ENCODE measurements at places on chromosomes 2 and 18.

- no peak for ATAC-seq
Observed at GRCh38 chr2:68692511-68692910, 42.1 kb upstream of the ARHGAP25 start.

GRCh38 chr2:99831772-99832171, 310.6 kb downstream of the AFF3 start:
- ATAC-seq: no peak

DNA sequence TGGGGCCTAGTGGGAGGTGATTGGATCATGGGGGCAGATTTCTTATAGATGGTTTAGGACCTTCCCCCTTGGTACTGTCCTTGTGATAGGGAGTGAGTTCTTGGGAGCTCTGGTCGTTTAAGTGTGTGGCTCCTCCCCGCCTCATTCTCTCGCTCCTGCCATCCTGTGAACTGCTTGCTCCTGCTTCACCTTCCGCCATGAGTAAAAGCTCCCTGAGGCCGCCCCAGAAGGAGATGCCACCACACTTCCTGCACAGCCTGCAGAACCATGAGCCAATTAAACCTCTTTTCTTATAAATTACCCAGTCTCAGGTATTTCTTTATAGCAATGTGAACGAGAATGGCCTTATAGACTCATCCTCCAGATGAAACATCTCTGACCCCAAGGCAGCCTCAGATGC, 101.5 kb downstream of the KCNF1 start:
- ATAC-seq: no peak

GRCh38 chr2:84857566-84857965, 23.3 kb downstream of the TRABD2A start:
- no peak for ATAC-seq

- no peak for ATAC-seq
Observed at GRCh38 chr2:217650716-217651360, 352.0 kb downstream of the TNS1 start.

DNA sequence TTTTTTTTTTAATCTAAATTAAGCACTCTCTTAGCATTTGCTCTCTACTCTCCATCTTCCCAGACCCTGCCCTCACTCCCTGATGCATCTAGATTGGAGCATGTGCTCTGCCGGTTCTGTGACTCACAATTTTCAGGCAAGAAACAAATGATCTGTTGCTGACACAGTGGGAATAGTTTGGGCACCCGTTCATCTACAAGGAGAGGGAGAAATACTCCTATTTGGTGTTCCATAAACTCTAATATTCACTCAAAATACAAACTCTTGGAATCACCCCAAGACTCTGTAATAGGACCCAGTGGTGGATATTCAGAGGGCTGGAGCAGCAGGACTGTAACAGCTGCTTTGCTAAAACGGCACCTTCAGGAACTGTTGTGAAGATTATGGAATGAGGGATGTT, 37.1 kb upstream of the LINC00305 start:
- ATAC-seq: no peak

DNA sequence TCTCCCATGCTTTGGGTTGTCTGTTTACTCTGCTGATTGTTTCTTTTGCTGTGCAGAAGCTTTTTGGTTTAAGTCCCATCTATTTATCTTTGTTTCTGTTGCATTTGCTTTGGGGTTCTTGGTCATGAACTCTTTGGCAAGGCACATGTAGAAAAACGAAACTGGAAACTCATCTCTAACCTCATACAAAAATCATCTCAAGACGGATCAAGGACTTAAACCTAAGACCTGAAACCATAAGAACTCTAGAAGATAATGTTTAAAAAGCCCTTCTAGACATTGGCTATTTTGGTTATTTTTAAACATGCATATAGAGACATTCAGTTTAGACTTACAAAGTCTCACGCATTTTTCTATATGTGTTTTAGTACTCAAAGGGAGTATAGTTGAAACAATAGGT, 1164.3 kb upstream of the GYPC start:
- ATAC-seq: no peak

DNA sequence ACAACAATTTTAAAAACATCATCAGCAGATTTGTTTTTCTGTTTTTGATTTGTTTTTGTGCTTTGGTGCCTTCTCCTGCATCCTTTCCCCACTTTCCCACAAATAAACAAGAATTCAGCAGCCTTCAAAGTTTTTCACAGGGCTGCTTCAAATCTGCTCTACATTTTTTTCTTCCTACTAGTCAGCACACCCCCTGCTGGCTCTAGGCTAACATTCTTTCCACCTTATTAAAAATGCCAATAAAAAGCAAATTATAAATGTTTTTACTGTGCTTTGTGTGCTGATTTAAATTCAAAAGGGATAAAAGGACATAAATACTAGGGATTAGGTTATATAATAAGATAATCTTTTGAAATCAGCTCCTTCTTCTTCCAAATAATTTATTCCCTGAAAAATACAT, 6.2 kb upstream of the CNTNAP5 start:
- no peak for ATAC-seq

GRCh38 chr2:180406687-180407086, 399.6 kb upstream of the CWC22 start:
- no peak for ATAC-seq

DNA sequence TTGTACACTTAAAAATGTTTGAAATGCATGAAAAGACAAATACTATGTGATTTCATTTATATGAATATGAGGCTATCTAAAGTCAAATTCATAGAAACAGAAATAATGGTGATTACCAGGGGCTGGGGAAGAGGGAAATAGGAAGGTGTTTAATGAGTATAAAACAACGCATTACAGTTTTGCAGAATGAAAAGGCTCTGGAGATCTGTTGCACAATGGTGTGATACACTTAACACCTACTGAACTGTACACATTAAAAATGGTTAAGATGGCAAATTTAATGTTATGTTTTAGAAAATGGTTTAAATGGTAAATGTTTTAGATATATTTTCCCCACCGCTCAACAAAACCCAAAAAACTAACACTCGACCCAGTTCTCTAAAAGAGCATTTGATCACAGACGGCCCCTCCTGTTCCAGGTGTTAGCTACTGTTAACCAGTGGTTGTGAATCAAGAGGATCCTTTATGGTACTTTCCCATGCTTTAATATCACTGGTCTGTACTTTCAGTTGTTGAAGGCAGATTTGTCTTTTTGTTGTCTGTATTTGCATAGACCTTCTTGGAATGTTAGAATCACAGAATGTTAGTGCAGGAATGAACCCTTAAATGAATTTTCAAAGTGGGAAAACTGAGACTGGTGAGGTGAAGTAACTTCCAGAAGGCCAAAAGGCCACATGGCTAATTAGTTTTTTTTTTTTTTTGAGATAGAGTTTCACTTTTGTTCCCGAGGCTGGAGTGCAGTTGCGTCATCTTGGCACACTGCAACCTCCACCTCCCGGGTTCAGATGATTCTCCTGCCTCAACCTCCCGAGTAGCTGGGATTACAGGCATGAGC, 10.2 kb downstream of the RAB10 start:
- no peak for ATAC-seq

DNA sequence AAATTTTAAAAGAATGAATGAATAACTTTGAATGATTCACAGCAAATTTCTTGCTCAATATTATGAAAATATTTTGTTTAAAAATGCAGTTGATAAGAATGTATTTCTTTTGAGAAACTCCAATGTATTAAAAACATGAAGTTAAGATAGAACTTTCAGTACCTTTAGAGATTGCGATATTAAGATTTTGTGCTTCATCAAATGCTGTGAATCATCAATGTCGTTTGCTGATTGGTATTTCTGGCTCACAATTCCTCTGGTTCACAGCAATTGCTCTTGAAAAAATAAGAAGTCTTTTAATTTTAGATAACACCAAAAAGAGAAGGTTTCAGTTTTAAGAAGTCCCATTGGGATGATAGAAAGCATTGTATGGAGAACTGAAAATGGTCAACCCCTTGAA, 228.7 kb downstream of the IKZF2 start:
- no peak for ATAC-seq

GRCh38 chr2:120856421-120856862, 120.8 kb downstream of the GLI2 start:
- no peak for ATAC-seq

DNA sequence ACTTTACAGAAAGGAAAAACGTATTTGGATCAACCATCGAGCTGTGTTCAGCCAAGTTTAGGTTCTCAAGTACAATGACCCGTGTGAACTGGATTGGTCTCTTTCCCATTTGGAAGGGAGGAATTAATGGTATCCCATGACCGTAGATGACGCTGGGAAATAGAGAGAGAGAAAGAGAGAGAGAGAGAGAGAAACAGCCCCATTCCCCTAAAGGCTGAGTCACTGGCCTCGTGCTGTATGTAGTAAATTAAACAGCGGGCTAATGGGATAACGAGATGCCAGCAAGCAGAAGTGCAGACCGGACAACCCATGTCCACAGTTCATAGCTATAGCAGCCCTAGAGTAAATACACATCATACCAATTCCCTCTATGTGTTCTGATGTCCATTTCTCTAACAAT, 99.6 kb downstream of the BCL11A start:
- no peak for ATAC-seq

DNA sequence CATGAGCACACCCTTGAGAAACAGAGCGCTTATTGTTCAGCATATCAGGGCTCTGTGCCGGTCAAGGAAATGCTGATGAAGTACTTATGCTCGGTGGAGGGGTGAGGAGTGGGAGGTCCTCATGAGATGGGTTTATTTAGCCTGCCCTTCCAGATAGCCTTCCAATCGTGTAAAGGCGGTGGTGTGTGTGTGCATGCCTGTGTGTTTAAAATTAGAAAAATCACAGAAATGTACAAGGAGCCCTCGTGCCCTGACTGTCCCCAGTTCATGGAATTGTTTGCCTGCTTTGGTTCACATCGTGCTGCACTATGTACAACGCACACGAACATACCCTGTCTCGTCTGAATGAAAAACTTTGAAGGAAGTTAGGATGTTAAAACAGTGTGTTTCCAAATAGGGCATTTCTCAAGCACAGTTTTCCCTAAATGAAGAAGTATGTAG, 158.6 kb downstream of the AQP4 start:
- ATAC-seq: no peak

DNA sequence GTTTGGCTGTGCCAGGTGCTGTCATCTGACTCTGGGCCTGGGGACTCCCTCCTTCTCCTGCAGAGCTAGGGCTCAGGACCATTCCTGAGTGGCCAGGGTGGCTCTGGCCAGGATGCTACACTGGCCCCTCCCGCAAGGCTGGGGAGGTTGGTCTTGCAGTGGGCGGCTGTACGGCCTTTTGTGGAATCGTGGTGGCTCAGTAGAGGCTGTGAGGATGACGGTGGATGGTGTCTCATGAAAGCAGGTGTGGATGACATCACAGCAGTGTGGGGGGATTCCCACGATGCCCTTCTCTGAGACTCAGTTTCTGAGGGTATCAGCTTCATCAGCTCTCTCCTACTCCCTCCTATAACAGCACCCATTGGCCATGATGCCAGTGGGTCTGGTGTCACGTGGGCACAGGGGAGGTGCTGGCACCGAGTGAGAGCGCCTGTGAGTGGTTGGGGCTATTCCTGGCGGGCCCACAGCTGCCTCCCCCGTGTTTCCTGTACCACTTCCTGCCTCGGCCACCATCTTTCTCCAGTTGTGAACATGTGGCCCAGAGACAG, 144.2 kb upstream of the HDAC4 start:
- ATAC-seq: peak; percentile 28

GRCh38 chr2:123495241-123495640, 529.8 kb upstream of the CNTNAP5 start:
- ATAC-seq: no peak

GRCh38 chr18:49011291-49011746, 60.6 kb upstream of the SMAD7 start:
- ATAC-seq: no peak

DNA sequence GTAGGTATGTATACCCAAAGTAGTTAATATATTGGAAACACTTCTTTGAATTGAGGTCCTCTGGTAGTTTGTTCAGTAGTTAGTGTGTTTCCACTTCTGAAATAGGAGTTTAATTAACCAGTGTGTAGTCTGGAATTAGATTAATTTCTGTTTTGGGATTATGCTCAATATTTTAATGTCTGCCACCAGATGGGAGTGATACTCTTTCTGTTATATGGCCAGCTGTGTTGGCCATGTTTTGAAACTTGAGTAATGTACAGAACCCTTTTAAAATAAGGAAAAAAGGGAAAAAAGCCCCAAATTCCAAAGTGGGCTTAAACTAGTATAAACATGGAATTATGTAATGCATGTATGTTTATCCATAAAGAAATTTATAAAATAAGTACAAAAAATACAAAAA, 147.7 kb downstream of the CTNNA2 start:
- no peak for ATAC-seq

DNA sequence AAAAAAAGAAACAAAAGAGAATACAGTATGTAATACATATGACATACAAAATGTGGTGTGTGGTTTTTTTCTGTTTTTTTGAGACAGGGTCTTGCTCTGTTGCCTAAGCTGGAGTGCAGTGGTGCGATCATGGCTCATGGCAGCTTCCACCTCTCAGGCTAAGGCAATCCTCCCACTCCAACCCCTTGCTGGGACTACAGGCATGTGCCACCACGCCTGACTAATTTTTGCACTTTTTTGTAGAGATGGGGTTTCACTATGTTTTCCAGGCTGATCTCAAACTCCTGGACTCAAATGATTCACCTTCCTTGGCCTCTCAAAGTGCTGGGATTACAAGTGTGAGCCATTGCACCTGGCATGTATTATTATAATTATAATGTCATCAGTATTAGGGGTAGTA, 38.9 kb downstream of the DHX57 start:
- ATAC-seq: peak; percentile 38

DNA sequence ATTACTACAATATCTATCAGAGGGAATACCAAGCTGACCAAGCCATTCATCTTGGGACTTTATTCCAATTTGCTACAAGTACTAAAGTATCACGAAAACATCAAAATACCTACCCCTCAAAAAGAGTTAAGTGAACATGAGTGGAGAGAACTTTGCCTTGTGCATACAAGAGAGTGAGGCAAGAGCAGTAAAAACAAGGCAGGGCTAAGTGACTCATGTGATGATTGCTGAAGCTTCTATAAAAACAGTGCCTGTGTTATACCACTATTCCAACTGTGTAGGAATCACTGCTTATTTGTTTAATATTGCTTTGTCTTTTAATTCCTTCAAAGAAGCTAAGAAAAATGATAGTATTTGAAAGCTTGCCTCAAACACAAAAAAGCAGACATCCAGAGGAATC, 61.2 kb downstream of the FARSB start:
- no peak for ATAC-seq

- ATAC-seq: no peak
Observed at GRCh38 chr2:113724010-113724409, 32.4 kb downstream of the SLC35F5 start.

GRCh38 chr2:143347271-143347695, 218.1 kb downstream of the ARHGAP15 start:
- no peak for ATAC-seq

DNA sequence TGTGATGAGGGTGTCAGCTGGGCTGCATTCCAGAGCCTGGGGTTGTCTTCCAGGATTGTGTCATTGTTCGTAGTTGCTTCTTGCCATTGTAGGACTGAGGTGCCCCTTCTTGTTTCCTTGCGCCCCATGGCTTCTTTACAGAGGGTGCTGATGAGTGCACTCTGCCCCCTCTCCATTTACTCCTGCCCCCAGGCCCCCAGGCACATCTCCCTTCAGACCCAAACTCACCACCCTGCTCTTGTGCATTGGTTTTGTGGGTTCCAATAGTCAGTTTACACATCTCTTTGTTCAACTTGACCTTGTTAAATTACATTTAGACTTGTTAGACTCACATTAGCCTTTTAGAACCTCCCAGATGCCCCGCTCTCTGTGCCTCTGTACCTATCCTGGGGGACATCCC, 33.1 kb downstream of the HJURP start:
- no peak for ATAC-seq

- ATAC-seq: no peak
Observed at GRCh38 chr18:25284861-25285550, 67.0 kb downstream of the ZNF521 start.

- ATAC-seq: no peak
Observed at GRCh38 chr2:176171351-176172006, 14.4 kb downstream of the HOXD3 start.

- peak; percentile 55 for ATAC-seq
Observed at GRCh38 chr18:66167829-66168684, 417.2 kb downstream of the CDH7 start.
